Fibroblast of the aortic adventitia (primary cell): ENCODE measurements at places on chromosomes 3 and 15. TPM values are rescaled to one million over a fixed set of nuclear protein-coding genes. Genes with fewer than 3 reads are reported as not detected.

- peak; percentile 56 for DNase-seq
Observed at GRCh38 chr15:23467110-23467600, 20.1 kb upstream of the GOLGA6L2 start.

INSYN1 gene
- 1.2 and 5.5 TPM in 2 replicates for total RNA-seq

DNA sequence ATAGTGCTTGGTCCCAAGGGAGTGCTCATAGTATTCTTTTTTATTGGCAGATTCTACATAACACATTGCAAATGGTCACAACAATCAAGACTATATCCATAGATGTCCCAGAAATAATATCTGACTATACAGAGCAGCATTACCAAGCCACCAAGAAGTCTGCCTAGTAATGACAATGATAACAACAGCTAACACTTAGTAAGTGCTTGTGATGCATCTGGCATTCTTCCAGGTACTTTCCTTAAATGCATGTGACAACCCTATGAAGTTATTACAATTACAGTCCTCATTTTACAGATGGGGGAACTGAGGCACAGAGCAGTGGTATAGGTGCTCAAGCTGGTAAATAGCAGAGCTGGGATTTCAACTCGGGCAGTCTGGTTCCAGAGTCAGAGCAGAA, 49.6 kb upstream of the ICE2 start:
- peak; percentile 38 for DNase-seq

TMIE gene
- not detected in 2 replicates for total RNA-seq

DNA sequence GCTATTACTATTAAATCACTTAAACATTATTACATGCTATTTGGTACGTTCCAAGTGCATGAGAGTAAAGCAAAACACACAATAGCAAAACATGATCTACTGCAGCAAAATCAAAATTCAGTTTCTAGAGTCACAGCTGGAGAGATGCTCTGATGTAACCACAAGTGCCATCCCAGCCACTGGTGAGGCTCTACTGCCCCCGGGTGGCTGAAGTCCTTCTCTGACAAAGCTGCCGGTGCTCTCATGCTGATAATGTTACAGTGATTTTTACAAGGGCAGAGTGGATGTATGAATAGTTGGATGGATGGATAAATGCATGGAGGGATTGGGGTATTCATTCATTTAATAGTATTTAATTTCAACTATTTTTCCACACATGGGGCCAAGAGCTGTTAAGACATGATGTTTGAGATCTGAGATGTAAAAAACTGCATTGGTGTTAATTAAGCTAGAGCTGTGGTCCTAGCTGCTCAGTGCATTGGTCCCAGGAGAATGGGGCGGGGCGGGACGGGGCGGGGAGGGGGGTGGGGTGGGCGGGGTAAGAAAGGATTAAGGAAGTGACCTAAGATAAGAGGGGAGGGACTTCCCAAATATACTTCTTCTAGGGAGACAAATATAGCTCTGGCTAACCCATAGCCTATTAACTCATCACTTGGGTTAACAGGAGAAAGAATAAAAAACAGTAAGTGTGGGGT, 5.3 kb upstream of the SPESP1 start:
- DNase-seq = peak; percentile 81

DNA sequence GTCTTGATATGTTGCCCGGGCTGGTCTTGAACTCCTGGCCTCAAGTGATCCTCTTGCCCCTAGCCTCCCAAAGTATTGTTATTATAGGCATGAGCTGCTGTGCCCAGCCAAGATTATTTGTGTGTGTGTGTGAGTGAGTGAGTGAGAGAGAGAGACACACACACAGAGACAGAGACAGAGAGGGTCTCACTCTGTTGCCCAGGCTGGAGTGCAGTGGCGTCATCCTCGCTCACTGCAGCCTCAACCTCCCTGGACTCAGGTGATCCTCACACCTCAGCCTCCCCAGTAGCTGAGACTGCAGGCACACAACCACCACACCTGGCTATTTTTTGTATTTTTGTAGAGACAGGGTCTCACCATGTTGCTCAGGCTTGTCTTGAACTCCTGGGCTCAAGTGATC, 5.8 kb downstream of the ICE2 start:
- no peak for DNase-seq

CHST13 gene
- 0.09 TPM in 1 of 2 replicates, not detected in the other for total RNA-seq

- peak; percentile 43 for DNase-seq
Observed at GRCh38 chr3:145698250-145698649, 462.7 kb downstream of the PLOD2 start.

DNA sequence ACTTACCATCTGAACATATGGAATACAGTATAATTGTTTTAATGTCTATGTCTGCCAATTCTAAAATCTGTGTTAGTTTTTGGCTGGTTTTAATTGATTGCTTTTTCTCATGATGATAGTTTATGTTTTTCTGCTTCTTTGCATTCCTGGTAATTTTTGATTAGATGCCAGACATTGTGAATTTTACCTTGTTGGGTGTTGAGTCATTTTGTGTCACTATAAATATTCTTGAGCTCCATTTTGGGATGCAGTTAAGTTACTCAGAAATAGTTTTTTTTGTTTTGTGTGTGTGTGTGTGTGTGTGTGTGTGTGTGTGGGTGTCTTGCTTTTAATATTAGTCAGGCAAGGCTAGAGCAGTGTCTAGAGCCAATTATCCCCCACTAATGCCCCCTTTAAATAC, 818.8 kb upstream of the NR2F2 start:
- peak; percentile 34 for DNase-seq

DNA sequence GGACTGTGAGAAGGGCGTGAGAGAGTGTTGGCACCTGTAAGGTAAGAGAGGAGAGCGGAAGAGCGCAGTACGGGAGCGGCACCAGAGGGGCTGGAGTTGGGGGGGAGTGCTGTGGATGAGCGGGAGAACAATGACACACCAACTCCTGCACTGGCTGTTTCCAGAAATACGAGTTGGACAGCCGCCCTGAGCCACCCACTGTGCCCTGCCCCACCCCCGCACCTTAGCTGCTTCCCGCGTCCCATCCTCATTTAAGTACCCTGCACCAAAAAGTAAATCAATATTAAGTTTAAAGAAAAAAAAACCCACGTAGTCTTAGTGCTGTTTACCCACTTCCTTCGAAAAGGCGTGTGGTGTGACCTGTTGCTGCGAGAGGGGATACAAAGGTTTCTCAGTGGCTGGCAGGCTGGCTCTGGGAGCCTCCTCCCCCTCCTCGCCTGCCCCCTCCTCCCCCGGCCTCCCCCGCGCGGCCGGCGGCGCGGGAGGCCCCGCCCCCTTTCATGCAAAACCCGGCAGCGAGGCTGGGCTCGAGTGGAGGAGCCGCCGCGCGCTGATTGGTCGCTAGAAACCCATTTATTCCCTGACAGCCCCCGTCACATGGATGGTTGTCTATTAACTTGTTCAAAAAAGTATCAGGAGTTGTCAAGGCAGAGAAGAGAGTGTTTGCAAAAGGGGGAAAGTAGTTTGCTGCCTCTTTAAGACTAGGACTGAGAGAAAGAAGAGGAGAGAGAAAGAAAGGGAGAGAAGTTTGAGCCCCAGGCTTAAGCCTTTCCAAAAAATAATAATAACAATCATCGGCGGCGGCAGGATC, at the start of gene SOX2:
TSS of gene SOX2 (plus strand) at position 601 of the 811 bp plus-strand sequence. CDS start 436 bp downstream, outside the sequence.
- peak; percentile 25 for DNase-seq

LRRC15 gene
- 0.25 and 10.0 TPM in 2 replicates for total RNA-seq

DNA sequence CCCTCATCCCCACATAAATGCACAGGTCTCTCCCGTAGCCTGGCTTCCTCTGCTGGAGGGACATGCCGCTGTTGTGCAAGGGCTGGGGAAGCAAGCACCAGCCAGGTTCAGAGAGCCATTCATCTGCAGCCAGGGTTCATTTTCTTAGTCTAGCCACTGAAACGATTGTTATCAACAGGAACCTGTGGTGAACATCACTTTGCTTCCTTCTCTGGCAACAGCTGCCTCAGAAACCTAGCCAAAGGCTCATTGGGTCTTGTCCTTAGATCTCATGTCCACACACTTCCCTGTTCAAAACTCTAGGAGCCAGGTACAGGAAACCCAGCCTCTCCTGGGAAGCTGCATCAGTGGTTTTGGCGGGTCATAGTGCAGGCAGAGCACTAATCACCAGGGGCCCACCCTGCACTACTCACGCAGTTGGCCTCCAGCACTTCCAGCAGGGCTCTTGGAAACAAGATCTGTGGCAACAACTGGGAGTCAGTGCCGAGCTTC, 47.0 kb downstream of the OXNAD1 start:
- peak; percentile 82 for DNase-seq

HRG gene
- not detected in 2 replicates for total RNA-seq

NEK10 gene
- total RNA-seq = 13.1 and 27.1 TPM in 2 replicates

MINDY4B gene
- total RNA-seq = not detected in 2 replicates

GALNT15 gene
- 10.9 and 22.0 TPM in 2 replicates for total RNA-seq

RPLP1 gene
- 223 and 245 TPM in 2 replicates for total RNA-seq

- DNase-seq = no peak
Observed at GRCh38 chr15:70017025-70017424, 80.7 kb downstream of the TLE3 start.

GOLGA8N gene
- total RNA-seq = 1.8 and 5.7 TPM in 2 replicates

GRCh38 chr3:270688-271087, 74.1 kb downstream of the CHL1 start:
- no peak for DNase-seq
